ENCODE measurements at places on chromosomes 3 and 15.
A peak's percentile ranks its signal among the peaks of the same experiment; 100 is the strongest.

DNA sequence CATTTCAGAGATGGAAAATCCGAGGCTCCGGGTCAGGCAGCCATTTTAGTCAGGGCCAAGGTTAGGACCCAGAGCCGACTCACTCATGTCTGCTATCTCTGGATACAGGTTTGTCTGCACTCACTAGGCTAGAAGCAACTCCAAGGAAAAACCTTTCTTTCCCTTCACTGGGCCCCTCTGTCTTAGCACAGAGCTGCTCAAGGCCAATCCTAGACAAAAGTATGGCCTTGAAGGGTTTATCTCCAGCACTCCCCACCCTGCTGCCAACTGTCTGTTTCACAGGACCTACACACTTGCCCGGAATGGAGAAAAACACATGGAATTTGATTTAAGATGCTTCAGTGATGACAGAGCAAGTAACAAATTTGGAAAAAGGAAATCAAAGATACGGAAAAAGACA lies 25.6 kb downstream of the ACAN start:
- DNase-seq: no peak

DNA sequence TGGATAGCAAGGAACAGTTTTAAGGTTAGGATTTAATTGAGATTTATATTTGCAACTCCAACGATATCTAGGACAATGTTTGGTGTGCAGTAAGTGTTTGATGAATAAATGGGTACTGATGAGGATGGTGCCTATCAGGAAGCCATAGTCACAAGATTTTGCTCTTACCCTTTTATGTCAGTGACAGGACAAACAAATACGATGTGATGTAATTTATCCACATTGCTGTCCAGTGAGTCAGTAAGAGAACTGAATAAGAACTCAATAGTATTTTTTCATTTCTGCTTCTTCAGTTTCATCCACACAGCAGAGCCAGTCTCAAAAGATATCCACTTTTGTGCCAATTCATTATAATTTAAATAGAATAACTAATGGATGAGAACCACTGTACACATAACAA lies 18.5 kb downstream of the C3orf85 start:
- DNase-seq: no peak

DNA sequence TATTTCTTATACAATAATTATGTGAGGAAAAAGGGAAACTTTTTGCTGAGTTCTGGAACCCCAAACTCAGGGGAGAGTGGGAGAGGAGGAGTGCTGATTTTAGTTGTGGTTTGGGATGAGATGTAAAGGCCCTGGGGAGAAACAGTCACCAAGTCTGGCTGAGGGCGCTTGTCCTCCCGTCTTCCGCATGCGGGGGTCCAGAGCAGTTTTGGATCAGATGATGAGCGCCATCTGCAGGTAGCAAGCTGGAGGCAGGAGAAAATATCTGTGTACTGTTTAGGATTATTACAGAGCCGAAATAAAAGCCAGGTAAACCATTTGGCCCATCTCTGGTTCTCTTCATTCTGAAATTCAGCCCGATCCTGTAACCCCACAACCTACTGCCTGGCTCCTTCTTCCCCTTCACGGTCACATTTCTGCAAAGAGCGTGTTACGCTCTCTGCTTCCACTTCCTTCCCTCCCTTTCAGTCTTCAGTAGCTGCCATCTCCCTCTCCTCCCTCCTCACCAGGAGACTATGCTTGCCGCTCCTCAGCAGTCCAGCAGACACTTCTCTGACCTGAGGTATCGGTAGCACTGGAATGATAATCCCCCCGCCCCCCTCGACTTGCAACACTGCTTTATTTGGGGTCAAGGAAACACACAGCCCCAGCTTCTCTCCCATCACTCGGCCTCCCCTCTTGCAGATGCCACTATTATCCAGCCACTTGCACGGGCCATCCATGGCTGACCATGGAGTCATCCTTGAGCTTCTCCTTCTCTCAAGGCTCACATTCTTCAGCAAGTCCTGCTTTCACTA lies 1.4 kb upstream of the PARP14 start:
- DNase-seq: peak; percentile 74

DNA sequence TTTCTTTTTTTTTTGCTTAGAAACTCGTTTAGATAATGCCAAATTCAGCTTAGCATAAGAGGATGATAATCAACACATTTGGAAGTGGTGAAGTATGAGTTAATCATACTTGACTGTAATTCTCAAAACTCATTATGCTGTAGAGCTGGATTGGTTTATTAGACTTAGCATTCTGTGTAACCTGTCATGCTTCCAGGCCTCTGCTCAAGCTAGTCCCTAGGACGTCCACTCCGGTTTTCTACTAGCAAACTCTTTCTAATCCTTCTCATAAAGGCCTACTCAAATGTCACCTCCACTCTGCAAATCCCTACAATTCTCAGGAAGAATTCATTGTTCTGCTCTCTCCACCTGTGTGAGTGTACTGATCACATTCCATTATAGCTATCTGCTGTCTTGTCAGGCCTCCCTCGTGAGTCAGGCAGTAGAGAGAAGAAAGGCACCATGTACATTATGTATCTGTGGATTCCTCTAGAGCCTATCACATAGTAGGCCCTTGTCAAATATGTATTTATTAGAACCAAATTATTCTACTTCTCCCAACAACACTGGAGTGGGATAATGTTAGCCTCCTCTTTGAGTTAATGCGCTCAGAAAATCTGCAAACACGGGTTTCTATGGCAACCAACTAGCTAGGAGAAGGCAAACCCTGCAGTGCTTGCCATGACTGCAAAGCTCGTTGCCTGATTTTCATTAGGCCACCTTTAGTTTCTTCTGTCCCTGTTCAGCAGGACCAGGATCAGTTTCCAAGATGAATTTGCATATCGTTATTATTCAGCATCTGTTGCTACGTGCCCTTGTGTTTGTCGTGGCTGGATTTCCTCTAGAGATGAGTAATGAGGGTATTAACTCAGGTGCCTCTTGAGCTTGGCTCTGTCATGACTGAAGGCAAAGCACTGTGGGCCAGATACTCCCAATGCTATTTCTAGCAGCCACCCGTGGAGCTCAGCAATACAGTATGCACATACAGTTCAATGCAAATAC lies 30.7 kb downstream of the ATP13A5 start:
- DNase-seq: no peak

DNA sequence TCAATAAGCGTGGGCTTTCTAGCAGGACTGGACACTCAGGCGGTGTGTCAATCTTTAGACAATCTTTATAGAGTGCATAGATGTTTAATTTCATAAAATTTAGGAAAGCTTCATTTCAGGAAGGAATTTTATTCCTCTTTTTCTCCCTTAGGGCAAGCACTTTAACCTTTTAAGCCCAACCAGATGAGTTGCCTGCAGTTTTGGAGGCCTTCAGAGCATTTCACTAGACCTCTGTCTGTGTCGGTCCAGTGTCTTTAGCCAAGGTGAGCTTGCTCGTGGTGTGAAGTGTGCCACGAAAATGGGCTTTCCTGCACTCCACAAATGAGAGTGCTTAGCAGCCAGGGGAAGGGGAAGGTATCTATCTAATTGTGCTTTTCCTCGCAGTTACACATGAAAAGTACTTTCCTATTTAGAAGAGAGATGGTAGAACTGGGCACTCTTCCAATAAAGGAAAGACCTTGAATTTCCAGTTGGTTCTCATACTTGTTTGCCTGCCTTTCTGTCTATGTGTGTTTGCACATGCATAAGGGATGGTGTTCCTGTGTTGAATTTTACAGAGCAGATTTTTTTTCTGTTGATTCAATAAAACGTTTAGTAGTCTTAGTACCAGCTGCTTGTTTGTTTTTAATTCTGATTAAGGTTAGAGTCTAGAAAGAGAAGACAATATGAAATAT lies 53.6 kb downstream of the FEZF2 start:
- DNase-seq: no peak

DNA sequence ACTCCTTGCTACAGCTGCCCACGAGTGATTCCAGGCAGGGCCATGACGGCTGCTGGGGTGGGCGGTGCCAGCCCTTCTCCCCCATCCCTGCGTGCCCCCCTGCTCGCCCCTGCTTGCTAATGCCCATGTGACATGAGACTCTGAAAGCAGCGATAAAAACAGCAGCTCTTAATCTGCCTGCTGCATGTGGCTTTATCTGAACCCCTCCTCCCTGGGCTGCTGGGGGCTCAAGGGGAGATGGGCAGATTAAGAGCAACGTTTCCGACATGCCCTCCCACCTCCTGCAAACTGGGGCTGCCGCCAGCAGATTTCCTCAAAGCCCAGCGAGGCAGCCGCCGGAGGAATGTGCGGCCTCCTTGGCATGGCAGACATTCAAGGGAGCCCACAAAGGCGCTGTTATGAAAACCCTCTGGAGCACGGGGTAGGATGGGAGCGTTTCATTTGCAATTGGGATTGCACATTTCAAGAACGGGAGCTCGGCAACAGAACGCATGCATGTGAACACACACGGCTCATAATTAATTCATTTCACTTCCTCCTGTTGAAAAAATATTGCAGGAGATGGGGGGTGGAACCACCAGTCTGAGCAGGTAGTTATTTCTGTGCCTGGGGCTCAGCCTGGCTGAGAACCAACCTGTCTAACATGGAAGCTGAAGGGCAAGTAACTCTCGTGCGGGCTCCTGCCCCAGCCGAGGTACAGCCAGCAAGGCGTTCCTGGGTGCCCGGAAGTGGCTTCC lies 504.2 kb upstream of the PROK2 start:
- DNase-seq: peak; percentile 90

DNA sequence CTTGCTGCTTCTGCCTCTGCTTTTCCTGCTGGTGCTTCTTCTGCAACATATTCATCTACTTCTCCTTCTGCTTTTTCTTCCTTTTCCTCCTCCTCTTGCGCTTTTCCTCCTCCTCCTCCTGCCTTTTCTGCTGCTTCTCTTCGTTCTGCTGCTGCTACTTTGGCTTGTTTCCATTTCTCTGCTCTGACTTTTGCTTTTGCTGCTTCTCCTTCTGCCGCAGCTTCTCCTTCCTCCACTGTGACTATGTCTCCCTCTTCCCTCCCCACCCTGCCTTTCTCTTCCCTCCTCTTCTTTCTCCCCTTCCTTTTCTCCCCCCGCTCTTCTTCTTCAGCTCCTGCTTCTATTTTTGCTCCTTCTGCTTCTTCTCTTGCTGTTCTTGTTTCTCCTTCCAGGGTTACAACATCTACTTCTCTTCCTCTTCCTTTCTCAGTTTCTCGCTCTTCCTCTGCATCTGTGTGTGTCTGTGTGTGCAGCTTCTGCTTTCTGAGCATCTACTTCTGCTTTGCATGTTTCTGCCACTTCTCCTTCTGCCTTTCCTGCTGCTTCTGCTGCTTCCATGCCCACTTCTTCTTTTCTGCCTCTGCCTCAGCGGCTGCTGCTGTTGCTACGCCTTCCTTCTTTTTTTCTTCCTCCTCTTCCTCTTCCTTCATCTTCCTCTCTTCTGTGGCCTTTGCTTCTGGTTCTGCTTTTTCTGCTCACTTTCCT lies 51.4 kb downstream of the FAM43A start:
- DNase-seq: no peak

GRCh38 chr3:70820397-70820796 lies 508.0 kb upstream of the MDFIC2 start:
- DNase-seq: no peak
